ENCODE measurements at places on chromosomes 11 and 22.

DNA sequence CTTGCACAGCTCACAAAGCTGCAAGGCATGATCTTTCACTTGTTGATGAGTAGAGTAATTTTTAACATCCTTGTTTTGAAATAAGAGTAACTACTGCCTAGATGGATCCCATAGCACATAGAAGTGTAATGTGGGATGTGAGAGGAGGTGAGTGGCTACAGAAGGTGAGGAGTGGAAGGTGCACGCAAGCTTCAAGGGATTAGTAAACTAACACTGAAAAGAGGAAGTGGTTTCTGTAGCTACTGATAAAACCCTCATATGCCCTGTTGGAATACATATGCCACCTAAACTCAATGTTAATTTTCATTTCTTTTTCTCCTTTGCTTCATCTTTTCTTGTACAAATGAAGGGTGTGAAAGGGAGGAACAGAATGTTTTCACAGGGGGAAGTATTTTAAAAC lies 22.0 kb upstream of the CTSC start:
- peak; percentile 30 for DNase-seq

DNA sequence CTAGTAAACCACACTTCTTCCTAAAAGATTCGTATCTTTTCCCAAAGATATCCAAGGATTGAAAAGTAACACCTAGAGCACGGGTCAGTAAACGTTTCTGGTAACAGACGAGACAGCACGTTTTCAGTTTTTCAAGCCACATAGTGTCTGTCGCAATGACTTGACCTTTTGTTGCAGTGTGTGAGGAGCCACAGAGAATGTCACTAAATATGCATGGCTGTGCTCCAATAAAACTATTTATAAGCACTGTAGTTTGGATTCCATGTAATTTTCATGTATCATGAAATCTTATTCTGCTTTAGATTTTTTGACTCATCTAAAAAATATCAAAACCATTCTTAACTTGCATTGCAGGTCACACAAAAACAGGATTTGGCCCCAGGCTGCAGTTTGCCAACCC lies 18.3 kb upstream of the MICAL3 start:
- no peak for DNase-seq

DNA sequence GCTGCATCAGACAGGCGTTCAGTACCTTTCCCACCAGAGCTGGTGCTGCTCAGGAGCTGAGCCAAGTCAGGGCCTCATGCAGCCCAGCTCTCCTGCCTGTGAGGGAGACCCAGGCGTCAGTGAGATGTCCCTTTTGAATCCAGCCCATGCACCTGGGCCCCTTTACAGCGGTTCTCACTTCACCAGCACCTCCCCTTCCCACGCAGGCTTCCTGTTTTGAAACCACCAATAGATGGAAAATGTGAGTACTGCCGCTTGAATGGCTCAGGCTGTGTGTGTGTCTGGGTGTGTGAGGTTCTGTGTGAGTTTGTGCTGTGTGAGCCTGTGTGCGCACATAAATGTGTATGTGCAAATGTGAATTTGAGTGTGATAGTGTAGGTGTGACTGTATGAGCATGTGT lies 88.4 kb downstream of the UBASH3B start:
- no peak for DNase-seq

GRCh38 chr22:27152033-27152432 lies 494.6 kb downstream of the MIAT start:
- no peak for DNase-seq

DNA sequence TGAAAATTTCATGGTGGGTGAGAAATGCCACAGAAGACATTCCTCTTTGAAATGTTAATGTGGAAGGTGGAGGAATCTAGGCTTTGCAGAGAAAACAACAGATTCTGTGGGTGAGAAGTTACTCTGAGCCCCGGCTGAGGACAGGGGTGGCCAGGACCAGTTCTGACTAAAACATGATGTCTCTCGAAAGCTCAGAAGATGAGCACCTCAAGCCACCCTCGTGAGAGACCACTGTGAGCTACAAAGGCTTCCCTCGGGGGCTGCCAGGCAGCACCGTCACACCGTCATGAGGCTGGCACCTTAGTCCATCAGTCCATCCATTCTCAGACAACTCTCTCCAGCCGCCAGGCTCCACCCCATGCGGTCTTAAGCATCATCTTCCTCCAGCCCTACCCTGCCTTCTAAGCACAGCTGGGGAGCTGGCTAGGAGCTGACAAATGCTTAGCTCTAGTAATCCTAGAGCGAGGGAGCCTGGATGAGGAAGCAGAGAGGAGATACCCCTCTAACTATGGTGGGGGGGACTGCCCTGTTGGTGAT lies 360.5 kb downstream of the SHANK2 start:
- DNase-seq = no peak

DNA sequence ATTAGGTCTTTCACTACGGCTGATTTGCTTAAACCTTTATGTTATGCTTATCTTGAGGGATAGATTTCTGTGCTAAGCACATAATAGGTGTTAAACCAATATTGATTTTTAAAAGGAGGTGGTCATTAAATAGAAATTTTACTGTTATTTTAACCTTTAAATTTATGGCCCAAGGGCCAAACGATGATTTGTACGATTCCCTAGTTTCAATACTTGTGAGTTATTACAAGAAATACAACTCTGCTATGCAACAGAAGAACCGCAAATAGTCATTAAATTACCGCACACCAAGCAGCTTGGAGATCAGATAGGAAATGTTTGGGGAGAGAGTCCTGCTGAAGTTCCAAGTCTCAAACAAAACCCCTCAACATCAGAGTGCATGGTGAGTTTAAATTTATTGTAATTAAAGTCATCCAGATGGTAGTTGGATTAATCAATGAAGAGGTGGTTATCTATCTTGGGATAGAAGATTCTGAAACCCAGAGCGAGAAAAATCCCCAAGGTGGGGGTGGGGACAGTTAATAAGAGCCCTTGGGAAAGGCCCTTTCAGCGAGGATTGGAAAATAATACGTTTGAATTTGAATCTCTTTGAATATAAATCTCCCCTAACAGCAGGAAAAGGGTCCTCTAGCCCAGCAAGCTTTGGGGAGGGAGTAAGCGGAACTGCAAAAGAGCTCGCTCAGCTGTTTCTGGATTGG lies 805 bp upstream of the QSER1 start:
- DNase-seq = no peak

DNA sequence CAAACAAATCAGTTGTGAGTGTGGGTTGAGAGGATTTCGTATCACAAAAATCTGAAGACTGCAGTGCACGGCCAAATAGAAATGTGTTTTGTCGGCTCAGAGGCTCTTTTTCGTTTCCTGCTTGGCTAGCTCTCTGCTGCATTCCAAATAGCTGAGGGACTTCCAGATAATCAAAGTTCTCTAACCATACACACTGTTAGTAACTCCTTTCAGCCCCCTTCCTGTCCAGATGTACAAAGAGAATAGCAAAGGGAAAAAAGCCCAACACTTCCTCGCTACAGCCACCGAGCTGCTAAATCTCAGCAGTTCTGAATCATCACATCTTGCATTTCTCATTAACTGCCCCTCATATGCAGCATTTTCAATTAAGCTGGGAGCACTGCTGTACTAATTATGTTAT lies 203.1 kb downstream of the TENM4 start:
- DNase-seq = no peak

DNA sequence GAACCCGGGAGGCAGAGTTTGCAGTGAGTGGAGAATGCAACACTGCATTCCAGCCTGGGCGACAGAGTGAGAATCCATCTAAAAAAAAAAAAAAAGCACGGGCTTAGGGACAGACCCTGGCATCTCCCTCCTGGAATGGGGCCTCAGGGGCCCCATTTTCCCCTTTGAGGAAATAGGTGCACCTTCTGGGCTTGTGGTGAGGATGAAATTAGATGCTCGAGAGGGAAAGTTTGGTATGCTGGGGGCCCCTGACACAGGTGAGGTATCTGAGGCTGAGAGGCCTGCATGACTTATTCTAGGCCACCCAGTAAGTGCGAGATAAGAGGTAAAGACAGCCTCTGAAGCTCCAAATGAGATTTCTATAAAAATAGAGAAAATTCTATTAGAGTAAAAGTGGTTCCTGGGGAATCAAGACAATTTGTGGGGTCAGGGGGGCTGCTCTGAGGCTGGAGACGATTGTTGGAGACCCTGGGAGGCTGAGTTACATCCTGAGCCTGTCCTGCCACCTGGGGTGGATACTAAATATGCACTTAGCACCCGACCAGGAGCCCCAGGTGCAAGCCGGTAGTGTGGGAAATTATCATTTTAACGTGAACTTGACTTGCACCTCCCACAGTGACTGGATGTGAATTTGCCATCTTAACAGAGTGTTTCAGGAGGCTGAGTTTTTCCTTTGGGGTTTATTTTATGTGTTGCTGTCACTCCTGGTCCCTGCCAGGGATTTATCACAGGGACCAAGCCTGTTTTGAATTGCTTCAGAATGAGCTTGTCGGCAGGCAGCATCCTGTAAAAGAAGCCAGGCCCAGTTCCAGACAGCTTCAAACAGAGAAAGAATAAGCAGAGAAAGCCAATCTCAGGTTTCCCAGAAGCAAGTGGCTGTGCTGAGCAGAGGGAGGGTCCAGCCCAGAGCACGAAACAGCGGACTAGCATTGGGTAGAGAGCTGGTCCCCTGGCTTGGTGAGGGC lies 48.4 kb upstream of the TSKU start:
- DNase-seq = no peak

GRCh38 chr11:66902486-66903177 lies 45.8 kb downstream of the LRFN4 start:
- DNase-seq = no peak

- DNase-seq = no peak
Measured at GRCh38 chr11:73465871-73466270, 89.7 kb downstream of the RELT start.

- no peak for DNase-seq
Measured at GRCh38 chr11:1160231-1161101, 2.7 kb downstream of the MUC5AC start.

- peak; percentile 6 for DNase-seq
Measured at GRCh38 chr11:117614728-117615127, 182.3 kb downstream of the DSCAML1 start.

GRCh38 chr11:81444297-81444696 lies 1289.4 kb downstream of the FAM181B start:
- no peak for DNase-seq

- no peak for DNase-seq
Measured at GRCh38 chr22:40310768-40311120, 35.6 kb upstream of the ADSL start.

GRCh38 chr11:133265530-133266035 lies 266.7 kb downstream of the OPCML start:
- DNase-seq = no peak

GRCh38 chr11:134950692-134951304 lies 538.8 kb upstream of the B3GAT1 start:
- no peak for DNase-seq

DNA sequence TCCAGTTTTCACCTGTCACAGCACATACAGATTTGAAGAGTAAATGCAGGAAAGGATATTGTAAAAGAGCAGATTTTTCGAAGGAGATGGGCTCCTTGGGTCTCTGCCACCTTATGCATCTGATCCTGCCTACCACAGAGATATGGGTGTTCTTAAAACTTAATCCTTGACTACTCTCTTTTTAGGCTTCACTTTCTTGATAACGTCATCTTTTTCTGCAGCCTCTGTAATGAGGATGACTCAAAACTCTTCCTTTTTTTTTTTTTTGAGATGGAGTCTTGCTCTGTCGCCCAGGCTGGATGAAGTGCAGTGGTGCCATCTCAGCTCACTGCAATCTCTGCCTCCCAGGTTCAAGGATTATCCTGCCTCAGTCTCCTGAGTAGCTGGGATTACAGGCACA lies 7.8 kb downstream of the PRR14L start:
- DNase-seq = no peak

DNA sequence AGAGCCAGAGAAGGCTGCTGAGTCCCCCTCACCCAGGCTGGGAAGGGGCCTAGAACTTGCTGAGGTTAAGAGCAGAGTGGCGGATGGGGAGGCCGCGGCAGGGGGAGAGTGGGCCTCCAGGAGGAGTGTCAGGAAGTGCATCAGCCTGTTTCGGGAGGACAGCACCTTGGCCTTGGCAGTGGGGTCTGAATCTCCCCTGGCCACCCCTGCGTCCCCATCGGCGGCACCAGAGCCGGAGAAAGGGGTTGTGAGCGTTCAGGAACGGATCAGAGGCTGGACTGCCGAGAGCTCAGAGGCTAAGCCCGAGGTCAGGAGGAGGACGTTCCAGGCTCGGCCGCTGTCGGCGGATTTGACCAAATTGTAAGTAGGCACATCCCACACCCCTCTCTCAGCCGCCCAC lies 76.7 kb downstream of the KIAA1671 start:
- DNase-seq = no peak

GRCh38 chr11:120386774-120387371 lies 50.7 kb downstream of the ARHGEF12 start:
- no peak for DNase-seq

- no peak for DNase-seq
Measured at GRCh38 chr22:44622147-44622427, 79.9 kb upstream of the PRR5 start.

- DNase-seq = no peak
Measured at GRCh38 chr11:96097844-96098421, 174.0 kb upstream of the MTMR2 start.

DNA sequence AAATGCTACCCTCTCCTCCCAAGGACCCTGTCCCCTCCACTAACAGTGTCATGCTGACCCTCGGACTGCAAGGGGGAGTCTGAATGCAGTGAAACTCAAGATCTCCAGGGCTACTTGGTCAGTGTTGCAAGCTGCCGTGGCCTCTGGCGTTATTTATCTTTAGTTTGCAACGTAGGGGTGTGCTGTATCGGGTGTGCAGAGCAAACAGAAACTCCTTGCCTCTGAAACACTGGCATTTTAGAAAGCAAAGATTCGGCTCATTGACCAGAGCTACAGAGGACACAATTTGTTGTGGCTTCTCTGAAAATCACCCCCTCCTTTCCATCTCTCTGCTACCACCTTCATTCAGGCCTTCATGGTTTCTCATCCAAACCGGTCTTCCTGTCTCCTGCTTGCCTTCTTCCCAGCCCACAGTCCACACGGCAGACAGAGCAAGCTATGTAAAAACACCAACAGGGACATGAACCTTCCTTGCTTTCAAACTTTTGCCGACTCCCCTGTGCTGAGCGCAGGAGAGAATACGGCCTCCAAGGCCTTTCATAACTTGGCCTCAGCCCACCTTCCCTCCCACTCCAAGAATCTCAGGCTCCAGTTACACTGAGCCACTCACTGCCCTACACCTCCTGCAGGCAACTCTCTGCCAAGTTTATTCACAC lies 14.9 kb downstream of the FZD4 start:
- DNase-seq = no peak

Measured in ACHN (cell line).